NCI-H1417 (cell line): ENCODE measurements at places on chromosomes 1 and 21.

DNA sequence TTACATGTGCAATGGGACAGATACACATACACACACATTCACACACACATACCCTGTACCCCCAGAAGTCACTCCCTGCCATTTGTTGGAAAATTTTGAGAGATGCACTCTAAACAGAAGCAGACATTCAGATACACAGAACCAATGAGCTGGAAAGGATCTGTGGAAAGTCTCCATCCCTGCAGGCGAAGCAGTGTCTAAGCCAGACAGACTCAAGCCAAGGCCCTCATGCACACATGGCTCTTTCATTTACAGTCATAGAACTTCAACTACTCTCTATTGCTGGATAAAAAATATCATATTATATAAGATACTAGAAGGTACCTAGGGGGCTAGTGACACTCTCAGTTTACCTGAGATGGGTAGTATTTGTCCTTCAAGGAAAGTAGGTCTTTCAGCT, 7.3 kb upstream of the SEC16B start:
- no peak for DNase-seq

DNA sequence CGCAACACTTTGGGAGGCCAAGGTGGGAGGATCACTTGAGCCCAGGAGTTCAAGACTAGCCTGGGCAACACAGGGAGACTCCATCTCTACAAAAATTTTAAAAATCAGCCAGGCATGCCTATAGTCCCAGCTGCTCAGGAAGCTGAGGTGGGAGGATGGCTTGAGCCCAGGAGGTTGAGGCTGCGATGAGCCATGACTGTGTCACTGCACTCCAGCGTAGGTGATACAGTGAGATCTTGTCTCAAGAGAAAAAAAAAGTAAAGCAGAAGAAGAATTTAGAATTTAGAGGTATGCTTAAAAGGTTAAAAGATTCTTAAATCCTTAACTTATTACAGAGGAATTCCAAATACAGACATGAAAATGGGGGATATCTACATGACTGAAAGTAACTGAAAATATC, 79.5 kb downstream of the SMYD3 start:
- no peak for DNase-seq

GRCh38 chr21:44405948-44406872, 49.1 kb upstream of the LRRC3 start:
- no peak for DNase-seq

GRCh38 chr1:33918368-33918767, 54.5 kb downstream of the HMGB4 start:
- DNase-seq: no peak
